ENCODE measurements at places on chromosomes 11 and 22.
A peak's percentile ranks its signal among the peaks of the same experiment; 100 is the strongest.

GRCh38 chr11:35112056-35112845 lies 26.7 kb upstream of the CD44 start:
- no peak for DNase-seq

- no peak for DNase-seq
Measured at GRCh38 chr11:120890609-120891320, 133.1 kb upstream of the TBCEL start.

- no peak for DNase-seq
Measured at GRCh38 chr11:124483422-124483821, 37.9 kb upstream of the OR8B8 start.

DNA sequence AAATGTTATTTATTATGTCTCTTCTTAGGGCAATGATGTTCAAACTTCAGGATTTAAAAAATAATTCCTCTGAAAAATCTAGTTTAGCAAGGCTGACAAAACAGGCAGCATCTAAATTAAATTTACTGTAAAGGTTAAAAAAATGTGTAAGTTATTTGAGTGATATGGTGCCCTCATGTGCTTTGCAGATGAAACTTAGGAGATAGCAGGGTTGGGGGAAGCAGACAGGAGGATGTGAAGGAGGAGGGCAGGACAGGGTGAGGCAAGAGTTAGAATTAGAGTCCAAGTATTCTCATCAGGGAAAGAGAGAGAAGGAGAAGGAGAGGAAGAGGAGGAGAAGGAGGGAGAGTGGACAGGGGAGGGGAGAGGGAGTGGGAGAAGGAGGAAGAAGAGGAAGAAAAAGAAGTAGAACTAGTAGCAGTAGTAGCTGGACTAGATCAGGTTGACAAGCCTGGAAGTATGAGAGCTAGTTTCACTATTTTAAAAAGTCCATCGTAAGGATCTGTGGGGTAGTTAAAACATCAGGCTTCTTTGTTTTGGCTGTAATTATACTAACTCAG lies 141.2 kb upstream of the SESN3 start:
- no peak for DNase-seq

DNA sequence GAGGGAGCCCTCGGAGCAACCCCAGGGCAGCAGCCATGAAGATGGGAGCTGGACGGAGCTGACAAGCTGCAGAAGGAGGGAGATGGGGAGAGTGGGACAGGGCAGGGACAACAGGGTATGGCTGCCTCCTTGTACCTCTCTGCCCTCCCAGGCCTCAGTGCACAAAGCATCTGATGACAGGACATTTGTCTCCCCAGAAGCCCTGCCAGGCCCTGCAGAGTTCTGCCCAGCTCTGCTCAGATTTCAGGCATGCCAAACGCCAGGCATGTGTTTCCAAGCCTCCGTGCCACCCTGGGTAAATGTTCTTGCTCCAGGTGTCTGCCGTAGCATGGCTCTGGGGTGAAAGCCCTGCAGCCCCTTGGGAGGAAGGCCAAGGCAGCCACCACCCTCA lies 1.1 kb upstream of the IFITM10 start:
- no peak for DNase-seq

DNA sequence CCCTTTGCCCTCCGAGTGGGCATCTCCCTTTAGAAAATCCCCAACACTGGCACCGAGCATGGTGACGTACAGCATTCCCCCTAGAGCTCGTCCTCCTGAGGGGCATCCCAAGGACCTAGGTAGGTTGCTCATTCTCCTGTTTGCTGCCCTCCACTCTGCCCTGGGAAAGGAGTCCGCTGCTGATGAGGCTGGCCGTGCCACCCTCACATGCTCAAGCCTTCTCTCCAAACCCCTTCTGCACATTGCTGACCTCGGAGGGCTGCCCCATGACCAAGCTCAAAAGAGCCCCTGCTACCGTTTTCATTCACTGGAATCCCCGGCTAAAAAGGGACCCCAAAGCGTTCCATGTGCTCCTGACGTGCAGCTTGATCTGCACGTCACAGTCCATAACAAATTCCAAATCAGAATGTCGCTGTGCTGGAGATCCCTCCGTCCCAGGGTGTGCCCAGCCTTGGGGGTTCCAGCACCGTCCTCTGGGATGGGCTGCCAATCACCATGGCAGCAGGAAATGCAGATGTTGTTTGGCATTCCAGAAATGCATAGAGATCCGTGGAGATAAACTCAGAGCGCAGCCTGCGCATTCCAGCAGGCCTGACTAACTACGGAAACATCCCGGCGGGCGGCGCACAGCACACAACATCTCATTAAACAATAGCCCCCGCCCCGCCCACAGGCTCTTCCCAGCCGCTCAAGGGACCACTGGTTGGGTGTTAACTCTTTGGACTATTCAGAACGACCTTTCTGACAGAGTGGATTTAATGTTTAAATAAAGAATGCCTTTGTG lies 26.3 kb upstream of the GNB1L start:
- peak; percentile 56 for DNase-seq

DNA sequence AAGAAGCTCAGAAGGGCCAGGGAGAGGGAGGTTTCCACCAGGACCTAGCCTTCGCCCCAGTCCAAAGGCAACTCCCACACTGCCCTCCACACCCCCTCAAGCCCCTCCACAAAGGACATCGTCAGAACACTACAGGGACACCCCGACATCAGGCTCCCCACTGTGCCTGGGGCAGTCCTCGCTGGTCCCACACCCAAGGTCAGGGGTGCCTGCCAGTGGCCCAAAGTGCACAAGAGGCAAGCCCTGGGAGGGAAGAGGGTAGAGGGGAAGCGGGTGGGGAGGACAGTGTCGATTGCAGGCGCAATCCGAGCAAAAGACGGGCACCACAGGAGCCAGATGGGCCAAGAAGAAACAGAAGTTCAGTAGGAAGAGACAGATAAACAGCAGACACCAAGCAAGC lies 35.6 kb upstream of the JAM3 start:
- DNase-seq = no peak

DNA sequence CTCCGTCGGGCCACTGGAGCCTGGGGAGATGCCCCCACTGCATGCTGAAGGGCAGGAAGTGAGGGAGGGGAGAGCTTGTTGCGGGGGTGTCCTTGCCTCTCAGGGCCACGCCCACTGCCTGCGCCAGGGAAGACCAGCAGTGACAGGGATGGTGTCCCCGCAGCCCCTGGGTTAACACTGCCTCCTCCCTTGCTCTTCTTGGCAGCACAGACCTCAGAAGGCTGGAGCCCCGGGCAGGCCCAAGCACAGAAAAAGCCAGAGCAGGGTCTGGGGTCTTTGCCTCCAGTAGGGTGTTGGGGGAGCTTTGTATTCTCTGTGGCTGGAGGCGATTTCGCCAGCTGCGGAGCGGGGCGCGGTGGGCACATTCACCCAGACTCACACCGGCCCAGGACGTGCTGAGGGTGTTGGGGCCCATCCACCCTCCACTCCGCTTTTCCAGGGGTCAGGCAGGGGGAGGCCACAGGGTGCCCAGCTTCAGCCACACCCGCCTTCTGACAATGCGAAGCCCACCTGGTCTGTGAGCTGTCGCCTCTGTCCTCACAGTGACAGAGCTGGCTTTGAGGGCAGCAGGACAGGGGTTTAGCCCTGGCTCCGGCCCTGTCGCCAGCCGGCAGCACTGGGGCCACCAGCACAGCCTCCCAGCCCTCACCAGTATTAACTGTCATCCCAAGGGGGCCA lies 83.7 kb downstream of the CDKN1C start:
- DNase-seq = no peak

DNA sequence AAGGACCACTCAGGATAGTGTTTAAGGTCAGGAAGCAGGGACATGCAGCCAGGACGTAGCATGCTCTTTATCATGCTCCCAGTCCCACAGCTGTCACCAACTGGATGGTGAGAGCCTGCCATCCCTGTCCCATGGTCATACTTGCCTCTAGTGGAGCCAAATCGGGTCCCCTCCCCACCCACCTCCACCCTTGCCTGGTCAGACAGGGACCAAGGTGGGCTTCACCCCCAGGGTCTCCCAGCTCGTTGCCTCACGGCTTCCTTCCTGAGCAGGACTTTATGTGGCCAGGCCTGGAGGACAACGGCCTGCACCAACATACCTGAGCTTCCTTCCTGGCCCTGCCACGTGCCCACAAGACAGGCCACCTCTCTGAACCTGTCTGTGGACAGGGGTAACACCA lies 19.8 kb downstream of the A4GALT start:
- DNase-seq = no peak

- no peak for DNase-seq
Measured at GRCh38 chr22:33389936-33390335, 331.8 kb upstream of the SYN3 start.

GRCh38 chr11:56066980-56067379 lies 26.1 kb upstream of the OR8I2 start:
- no peak for DNase-seq

DNA sequence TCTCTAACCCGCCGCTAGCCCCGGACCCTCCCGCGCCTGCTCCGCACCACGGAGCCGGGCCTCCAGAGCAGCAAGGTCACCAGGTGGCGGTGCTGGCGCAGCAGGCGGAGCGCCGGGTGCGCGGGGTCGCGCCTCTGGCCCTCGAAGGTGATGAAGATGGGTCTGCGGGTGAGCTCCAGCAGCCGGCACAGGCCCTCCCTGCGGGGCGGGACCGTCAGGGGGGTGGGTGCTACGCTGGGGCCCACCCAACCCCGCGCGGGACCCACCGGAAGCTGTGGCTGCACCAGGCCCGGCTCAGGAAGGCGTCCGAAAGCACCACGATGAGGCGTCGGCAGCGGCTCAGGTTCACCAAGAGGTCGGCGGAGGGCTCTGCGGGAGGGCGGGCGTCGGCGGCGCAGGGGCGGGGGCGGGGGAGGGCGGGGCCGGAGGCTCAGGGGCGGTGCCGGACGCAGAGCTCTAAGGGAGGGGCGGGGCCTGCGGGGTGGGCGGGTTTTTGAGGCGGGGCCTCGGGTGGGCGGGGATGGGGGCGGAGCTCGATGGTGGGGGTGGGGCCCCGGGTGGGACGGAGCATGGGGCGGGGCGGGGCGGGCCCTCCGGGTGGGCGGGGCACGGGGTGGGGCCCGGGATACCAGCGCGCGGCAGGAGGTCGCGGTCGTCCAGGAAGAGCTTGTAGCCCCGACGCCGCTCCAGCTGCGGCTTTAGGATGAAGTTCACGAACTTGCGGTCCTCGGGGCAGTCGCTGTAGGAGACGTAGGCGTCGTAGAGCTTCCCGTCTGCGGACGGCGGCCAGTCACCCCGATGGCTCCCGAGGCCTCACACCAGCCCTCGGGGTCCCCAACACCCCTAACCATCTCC lies 7.8 kb downstream of the SIGIRR start:
- peak; percentile 96 for DNase-seq

GRCh38 chr11:125624756-125625213 lies at the start of gene CHEK1:
Gene CHEK1 (plus strand): TSS chr11:125625163. CDS start chr11:125626769, 1,606 bp downstream.
- DNase-seq = peak; percentile 12

GRCh38 chr11:12382451-12382850 lies 5.1 kb downstream of the PARVA start:
- no peak for DNase-seq

- DNase-seq = no peak
Measured at GRCh38 chr11:78791254-78791653, 216.6 kb upstream of the NARS2 start.

GRCh38 chr11:29243616-29244015 lies 773.2 kb downstream of the KCNA4 start:
- no peak for DNase-seq

DNA sequence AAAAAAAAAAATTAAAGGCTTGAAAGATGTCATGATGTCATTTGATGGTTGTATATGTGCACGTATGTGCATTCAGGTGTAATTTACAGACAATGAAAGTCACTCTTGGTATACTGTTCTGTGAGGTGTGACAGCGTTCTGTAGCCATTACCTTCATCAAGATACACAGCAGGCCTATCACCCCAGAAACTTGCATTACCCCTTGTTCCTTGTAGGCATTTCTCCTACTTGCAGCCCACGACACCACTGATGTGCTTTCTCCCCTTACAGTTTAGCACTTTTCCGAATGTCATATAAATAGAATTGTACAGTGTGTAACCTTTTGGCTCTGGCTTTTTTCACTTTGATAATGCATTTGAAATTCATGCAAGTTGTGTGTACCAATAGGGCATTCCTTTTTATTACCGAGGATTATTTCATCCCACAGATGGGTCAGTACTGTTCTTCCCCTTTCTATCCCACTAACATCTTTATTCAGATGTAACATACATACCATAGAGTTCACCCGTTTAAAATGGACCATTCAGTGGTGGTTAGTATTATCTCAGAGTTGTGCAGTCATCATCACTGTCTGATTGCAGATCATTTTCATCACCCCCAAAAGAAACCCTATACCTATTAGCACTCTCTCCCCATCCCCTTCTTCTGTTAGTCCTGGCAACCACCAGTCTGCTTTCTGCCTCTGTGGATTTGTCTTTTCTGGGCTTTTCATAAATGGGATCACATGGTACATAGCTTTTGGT lies 30.3 kb downstream of the BCR start:
- no peak for DNase-seq

GRCh38 chr11:118111019-118111743 lies 24.4 kb upstream of the SMIM35 start:
- DNase-seq = peak; percentile 52

DNA sequence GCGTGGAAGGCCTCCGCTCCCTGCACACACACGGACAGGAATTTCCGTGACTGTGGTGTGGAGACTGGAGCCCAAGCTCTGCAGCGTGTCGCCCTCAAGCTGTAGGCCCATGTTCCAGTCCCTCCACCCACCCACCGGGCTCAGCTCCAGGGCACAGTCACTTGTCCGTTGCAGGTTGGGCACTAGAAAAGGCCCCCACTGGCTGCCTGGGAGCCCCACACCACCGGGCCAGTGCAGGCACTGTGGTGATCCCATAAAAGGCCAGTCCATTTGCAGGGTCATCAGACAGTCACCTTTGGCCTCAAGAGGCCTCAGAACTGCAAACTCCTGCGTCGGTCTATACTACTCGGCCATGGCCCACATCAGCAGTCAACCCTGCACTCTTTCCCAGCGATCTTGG lies 16.3 kb downstream of the RAB36 start:
- DNase-seq = no peak

- DNase-seq = no peak
Measured at GRCh38 chr11:57095417-57095816, 86.3 kb upstream of the LRRC55 start.

DNA sequence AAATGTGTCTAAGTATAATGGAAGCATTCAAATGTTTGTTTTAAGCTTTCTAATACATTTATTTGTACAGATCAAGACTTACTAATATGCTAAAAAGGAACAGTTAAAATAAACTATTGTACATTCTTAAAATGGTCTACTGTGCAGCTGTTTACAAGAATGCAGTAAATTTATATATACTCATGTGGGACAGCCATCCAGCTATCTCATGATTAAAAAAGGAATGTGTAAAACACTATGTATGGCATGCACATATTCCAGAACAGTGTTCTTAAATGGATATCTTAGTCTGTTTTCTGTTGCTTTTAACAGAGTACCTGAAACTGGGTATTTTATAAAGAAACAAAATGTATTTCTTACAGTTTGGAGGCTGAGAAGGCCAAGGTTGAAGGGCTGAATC lies 30.2 kb upstream of the CSTF3 start:
- DNase-seq = no peak

DNA sequence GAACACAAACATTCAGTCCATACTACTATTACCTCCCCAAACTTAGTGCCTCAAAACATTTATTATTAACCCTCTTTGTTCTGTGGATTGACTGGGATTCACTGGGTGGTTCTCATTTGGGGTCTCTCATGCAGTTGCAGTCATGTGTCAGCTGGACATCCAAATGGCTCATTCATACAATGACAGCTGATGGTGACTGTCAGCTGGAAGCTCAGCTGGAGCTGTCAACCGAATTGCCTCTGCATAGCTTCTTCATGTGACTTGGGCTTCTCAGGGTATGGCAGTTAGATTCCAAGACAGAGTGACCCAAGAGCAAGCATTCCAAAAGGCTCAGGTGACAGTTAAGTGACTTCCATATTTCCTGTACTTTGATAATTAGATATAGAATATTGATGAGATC lies 85.2 kb downstream of the CCDC34 start:
- DNase-seq = no peak
